ENCODE measurements at places on chromosomes 3 and 15.

DNA sequence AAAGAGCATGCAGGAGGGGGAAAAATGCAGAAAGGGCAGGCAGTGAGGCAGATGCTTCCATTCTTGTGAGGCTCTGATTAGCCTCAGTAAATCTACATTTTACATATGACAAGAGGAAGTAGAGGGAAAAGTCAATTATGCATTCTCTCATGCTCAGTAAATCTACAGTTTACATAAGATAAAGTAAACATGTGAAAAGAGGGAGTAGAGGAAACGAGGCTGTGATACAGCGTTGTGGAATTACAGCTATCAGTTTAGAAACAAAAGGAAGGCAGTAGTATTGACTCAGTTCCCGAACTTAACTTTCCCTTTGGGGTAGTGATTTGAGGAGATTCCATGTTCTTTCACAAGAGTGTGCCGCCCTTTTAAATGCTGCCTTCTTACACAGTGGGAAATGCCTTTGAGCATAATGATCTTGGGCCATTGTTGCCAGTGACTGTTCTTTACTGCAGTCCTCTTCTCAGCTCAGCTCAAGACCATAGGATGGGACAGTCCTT lies 39.3 kb downstream of the OSTN start:
- no peak for DNase-seq

- DNase-seq, result no peak
These were observed 410.5 kb upstream of the CADM2 start for GRCh38 chr3:84547971-84548970.

DNA sequence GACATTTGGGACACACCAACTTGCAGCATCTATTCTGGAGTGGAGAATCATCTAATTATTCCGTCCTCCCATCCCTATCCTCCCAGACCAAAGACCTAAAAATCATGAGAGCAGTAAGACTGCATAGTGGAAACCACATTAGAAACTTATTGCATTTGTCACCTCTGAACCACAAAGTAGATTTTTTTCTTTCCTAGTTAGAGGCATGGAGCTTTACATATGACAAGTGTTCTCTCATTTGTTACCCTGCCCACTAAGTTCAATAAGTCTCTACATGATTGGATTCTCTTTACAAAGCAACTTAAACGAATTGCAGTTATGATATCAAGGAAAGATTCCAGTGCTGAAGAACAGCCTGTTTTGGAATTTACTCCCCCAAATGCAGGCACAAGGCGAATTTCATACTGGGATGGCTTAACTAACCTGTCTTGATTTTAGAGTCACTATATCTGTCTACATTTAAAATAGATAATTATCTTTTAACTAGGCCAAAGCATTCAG lies 42.3 kb upstream of the LRRFIP2 start:
- no peak for DNase-seq

GRCh38 chr3:52854013-52854412 lies 19.2 kb upstream of the MUSTN1 start:
- no peak for DNase-seq

DNA sequence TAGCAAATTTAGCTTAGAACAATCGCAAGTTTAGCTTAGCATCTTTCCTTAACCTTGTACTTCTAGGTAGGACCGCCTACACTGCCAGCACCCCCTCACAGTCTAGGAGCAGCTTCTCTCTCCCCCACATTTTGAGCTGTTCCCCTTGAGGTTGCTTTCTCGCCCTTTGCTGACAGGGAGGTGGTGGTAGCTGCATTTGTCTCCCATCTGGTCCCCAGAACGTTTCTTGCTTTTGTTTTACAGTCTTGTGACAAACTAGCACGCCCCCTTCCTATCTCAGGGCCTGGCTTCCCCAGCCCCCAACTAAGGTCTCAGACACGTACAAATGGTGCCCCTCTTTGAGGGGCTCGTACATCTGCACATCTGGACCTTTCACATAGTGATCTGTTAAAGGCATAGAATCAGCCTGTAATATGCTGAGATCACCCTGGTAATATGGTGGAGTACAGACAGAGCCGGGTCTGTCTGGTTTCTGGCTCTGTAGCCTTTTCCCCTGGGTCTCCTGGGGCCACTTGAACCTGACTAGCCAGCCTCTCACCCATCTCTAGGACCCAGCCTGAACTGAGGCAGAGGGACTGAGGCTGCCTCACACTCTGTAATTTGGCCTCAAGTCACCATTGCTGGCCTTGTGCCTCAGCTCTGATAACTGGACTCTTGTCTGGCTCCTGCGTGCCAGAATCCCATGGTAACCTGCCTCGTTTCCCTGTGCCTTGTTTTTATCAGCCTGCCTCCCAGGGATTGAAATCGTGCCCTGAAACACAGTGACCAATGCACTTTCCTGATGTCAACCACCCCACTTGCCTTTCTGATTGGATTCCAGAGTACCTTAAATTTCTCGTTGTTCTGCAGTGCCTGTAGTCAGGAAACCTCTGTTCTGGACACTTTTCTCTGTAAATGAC lies 27.7 kb downstream of the CRTC3 start:
- DNase-seq, result no peak

DNA sequence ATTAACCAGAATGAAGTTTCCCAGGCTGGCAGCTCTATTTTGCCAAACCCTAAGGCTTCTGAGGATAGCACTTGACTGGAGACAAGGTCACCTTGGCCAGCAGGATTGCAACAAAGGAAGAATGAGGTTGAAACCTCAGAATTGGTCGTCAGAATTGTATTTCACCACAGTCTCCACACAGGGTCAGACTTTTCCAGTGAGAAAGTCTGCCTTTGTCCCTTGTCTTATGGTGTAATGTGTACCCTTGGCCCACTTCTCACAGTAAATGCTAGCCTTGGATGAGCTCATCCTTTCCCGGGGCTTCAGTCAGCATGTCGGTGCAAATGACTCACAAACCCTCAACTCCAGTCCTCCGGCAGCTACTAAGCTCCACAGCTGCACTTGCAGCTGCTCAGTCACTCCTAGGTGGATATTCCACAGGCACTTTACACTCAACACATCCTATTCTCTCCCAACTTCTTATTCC lies 19.7 kb downstream of the SSR3 start:
- DNase-seq, result no peak

- DNase-seq, result peak; percentile 83
These were observed at the start of gene ALS2CL for GRCh38 chr3:46693038-46693891. Gene ALS2CL (minus strand): TSS chr3:46693679. CDS start chr3:46689440, 4,239 bp downstream.

DNA sequence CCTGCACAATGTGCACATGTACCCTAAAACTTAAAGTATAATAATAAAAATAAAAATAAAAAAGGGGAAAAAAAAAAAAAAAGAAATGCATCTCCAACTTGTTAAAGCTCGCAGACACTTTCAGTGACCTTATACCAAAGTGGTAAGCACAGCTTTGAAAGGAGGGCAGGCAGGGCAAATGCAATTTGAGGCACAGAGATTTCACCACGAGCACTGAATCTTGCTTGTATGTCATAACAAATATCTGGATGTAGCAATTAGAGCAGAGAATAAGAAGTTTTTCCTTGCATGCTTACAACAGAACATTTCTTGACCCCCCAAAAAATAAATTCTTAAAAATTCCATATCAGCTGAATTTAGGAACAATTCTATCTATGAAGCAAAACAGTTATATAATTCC lies 66.5 kb downstream of the FBN1 start:
- DNase-seq, result no peak

All from activated T-cell treated with anti-CD3 and anti-CD28 coated beads, Interleukin-2, amount 50 U/mL, for 1 hour (primary cell).